ENCODE measurements at places on chromosomes 13 and 19.
A peak's percentile ranks its signal among the peaks of the same experiment; 100 is the strongest.

GRCh38 chr13:98039261-98039660, 85.8 kb downstream of the IPO5 start:
- DNase-seq, result no peak

GRCh38 chr19:19315444-19315843, 4.9 kb downstream of the SUGP1 start:
- no peak for DNase-seq

DNA sequence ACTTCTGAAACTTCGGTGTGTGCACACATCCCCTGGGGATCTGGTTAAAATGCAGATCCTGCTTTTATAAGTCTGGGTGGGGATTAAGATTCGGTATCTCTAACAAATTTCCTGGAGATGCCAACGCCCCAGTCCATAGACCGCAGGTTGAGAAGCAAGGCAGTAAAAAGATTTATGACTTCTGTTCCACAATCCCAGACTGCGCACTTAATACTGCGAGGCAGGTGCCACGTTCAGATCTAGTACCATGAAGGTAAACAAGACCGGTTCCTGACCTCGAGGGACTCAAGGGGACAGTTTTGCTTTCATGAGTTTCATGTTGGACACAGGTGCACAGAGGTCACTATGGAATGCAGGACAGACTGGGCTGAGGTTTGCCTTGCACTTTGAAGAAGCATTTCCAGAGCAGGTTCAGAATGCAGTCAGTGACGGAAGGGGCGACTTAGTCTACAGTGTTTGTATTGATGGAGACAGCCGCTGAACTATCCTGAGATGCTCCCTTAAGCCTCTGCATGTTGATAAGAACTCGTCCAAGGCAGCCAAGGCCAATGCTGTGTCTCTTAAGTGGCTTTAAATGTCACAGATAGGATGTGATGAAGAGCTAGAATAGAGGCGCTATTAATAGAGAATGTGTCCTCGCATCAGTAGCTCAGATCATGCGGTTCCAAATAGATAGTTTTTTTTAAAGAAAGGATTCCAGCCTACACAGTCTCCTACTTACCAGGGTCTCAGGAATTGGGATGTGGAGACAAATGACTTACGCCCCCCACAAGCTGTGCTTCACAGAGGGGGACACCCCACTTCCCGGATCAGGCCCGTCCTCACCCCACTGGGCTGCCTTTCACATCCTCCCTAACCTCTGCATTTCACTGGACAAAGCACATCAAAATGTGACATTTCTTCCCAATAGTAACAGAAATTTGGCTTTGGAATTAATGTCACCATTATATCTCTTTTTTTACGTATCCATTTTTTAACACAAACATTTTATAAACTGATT, 97.1 kb upstream of the IRS2 start:
- peak; percentile 56 for DNase-seq

GRCh38 chr19:7349961-7350711, 1.4 kb downstream of the ARHGEF18 start:
- DNase-seq, result no peak

DNA sequence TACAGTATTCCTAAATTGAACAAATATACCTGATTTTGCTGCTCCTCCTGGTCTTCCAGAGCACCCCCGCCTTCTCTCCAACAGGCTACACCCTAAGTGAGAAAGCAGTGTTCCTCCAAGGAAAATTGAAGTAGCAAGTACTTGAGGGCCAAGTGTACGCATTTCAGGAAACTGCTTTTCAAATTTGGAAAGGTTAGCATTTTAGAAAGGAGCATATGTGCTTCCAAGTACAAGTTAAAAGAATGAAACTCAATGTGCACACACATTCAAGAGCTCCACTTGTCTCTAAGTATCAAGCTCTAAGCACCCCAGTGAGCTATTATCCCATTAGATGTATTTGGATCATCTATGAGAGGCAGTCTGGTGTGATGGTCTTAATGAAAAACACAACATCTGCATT, 25.8 kb downstream of the LHFPL6 start:
- no peak for DNase-seq

- no peak for DNase-seq
Observed at GRCh38 chr19:35717665-35718344, at the start of gene KMT2B. Gene KMT2B, plus strand, starts transcription at chr19:35718003. Its CDS starts 16 bp downstream, at chr19:35718019.

DNA sequence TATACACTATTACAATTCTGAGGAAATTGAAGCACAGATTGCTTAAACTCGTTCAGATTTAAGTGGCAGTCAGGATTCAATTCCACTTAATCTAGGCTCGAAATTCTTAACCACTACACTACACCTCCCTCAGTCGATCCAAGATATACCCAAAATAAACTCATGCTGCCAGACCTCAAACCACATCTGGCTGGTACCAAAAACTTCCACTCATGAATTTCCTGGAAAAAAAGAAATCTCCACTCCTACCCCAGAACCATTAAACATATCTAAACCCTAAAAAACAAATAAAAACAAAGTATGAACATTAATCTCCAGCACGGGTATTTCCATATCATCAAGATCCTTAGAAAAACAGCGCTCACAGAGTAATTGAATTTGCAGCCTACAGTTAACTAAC, 1.1 kb downstream of the ZFP30 start:
- DNase-seq, result peak; percentile 36

DNA sequence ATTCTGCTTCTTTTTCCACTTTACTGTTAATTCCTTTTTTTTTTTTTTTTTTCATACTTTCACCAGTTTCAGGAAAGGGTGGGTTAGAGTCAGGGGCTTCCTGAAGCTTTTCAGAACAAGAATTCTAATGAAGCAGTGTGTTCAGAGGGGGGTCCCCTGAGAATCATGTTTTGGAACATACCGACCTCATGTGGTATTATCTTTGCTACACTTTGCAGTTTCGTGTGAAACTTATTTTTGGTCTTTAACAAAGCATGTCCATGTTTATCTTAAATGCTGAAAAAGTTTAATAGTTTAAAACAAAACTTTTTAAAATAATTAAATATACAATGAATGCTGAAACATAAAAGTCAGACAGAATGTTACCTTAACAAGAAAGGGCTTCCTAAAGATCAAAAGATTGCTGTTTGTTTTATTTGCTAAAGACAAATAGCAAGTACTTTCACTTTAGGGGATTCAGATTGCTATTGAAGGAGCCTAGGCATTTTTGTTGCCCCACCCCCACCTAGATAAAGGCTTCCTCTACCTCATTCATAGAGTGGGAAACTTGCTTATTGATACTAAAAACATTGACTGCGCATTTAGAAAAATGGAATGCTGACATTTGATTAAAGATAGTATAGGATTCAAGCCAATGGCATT, 21.1 kb upstream of the POMP start:
- no peak for DNase-seq

DNA sequence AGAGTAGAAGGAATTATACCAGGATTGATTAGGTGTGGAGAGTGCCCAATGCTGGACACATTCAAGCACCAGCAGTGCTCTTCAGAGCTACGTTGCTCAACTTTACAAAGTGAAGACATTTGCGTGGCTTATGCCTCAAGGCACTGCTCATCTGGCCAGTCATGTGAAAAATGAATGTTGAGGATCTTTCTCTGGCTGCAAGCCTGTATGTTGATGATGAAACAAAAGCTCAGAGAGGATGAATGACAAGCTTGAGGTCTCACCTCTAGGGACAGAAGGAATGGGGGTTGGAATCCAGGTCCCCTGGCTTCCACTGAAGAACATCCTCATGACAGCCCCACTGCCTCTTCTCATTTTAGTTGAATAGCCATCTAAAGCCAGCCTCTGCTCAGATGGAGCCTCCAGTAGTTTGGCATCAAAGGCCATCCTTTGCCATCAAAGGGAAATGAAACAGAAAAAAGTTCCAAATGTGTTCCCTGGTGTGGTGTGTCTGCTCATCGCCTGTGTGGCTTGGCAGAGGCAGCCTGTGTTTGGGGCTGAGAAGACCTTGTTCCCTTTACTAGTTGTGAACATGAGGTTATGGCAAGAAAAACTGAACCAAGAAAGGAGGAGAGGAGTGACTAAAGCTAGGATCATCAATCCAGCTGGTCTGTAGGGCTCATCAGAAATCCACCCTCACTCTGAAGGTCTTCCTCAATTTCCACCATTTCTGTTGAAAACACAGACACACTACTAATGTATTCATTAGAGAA, 114.0 kb upstream of the KL start:
- DNase-seq, result no peak

- no peak for DNase-seq
Observed at GRCh38 chr13:49802426-49802825, 9.9 kb upstream of the KPNA3 start.

DNA sequence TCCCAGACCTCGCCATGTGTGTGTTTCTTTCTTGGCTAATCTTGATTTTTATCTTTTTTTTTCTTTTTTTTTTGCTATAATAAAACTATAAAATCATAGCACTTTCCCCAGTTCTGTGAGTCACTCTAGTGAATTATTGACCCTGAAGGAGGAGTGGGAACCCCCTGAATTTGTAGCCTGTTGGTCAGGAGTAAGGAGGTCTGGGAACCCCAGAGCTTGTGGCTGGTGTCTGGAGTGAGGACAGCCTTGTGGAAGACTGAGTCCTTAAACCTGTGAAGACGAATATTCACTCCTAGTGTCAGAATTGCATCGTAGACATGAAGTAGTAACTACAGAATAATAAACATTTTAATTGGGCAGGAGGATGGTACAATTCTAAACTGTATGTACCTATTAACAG, 7.4 kb downstream of the EID2B start:
- DNase-seq, result no peak

GRCh38 chr19:15874821-15875474, 22.9 kb downstream of the CYP4F2 start:
- DNase-seq, result no peak

GRCh38 chr13:39616087-39616694, 13.2 kb upstream of the LHFPL6 start:
- DNase-seq, result peak; percentile 8

DNA sequence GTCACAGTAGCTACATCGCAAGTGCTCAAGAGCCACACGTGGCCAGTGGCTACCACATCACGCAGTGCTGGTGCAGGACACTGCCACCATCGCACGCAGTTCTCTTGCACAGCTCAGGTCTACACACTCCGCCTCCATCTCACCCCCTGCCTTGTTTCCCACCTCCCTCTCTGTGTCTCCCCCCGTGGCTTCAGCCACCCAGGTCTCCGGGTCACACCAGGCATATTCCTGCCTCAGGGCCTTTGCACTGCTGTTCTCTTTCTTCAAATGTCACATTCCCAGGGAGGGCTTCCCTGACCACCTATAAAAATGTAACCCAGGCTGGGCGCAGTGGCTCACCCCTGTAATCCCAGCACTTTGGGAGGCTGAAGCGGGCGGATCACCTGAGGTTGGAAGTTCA, 10.6 kb downstream of the CCDC8 start:
- no peak for DNase-seq

DNA sequence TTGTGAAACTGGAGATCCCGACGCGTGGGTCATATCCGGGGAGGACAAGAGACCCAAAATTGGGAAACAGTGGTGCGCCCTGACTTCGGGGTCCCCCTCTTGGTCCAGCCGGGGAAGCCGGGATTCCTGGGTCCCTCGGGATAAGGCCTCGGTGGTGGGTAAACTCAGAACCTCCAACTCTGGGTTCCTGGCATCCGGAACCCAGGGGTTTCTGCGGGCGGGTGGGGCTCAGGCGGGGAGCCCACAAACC, 688 bp downstream of the ZFP36 start:
- DNase-seq, result no peak

GRCh38 chr13:113091891-113092775, 13.5 kb upstream of the F7 start:
- no peak for DNase-seq

DNA sequence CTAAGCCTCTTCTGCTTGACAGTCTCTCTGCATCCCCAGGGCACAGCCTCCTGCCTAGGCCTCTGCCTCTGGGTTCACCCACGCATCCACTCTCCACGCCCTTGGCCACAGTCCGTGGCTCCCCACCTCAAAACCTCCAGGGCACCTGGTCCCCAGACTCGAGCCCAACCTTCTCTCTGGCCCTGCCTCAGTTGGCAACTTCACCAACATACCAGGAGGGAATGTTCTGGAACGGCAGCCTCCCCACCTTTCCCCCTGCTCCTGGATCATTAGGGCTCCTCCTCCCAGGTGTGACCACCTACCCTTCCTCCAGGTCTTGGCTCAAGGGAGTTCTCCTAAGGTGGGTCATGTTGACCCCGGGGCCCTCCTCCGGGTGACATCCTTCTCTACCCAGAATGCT, 69.1 kb downstream of the SOX1 start:
- DNase-seq, result no peak

DNA sequence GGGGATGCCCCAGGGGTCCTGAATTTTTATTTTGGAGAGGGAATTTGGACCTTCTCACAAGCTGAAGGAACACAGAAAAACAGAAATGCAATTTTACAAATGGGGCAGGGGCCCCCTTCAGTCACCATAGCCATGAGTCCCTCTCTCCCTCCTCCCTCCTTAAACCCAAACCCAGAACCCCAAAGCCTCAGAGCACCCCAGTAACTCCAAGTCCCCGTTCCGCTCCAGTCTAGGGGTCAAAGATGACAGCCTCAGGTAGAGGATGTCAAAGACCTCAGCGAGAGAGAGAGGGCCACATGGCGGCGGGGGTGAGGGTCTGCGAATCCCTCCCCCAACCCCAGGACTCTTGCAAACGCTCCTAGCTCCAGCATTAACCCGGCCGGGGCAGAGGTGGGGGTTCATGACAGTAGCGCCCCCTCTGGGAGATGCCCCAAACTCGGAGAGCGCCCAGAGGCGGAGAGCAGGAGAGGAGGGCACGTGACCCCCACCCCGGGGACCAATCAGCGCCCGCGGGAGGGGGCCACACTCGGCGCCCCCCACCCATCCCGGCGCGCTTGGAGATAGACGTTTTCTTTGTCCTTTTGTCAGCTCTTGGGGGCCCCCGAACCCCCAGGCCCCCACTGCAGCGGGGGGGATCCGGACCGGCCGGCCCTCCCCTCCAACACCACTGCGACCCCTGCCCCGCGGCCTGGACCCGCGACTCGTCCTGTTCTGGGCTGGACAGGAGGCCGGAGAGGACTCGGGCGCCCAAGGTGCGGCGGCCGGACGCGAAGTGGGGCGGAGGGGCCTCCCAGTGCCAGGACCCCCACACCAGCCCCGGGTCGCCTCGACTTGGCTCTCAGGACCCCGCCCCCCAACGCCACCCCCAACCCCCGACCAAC, 20.8 kb upstream of the SEMA6B start:
- no peak for DNase-seq
